Neural cell (in vitro differentiated cells): ENCODE measurements at places on chromosomes 11 and 22. TPM values are rescaled to one million over a fixed set of nuclear protein-coding genes. Genes with fewer than 3 reads are reported as not detected.

The BACE1-AS gene
- polyA plus RNA-seq: 3.8 and 5.0 TPM in 2 replicates

The WNT11 gene
- 1.4 and 2.3 TPM in 2 replicates for polyA plus RNA-seq

The PATE4 gene
- not detected in 2 replicates for polyA plus RNA-seq

The FAM89B gene
- 75.1 and 86.1 TPM in 2 replicates for polyA plus RNA-seq

The RBMXL2 gene
- polyA plus RNA-seq: not detected in 2 replicates

The OR2AG2 gene
- polyA plus RNA-seq: not detected in 2 replicates

The LMO2 gene
- 33.2 and 34.5 TPM in 2 replicates for polyA plus RNA-seq

The NNMT gene
- not detected in 2 replicates for polyA plus RNA-seq

The SLC5A1 gene
- not detected in 2 replicates for polyA plus RNA-seq
